Fibroblast of skin of left quadriceps (primary cell): ENCODE measurements at places on chromosomes 12 and 14.

DNA sequence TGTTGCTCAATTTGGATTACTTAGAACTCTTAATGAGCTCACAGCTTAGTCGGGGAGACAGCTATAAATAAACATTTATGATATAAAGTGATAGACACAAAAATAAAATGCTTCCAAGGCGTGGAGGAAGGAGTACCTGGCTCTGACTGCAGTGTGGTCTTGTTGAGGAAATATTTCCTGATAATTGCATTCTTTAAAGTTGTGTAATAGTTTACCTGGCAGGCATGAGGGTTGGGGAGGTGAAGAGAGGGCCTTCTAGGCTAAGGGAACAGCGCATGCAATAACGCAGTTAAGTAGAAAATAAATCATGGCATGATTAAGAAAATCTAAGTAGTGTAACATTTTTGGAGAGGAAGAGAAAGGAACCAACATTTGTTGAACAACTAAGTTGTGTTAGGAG lies 260.5 kb upstream of the ATP2B1 start:
- DNase-seq = no peak

- no peak for DNase-seq
These were observed 15.6 kb downstream of the OTX2 start for GRCh38 chr14:56794557-56795283.

- no peak for DNase-seq
These were observed 40.9 kb downstream of the VWF start for GRCh38 chr12:6083601-6084000.

- no peak for DNase-seq
These were observed 100.6 kb upstream of the BCL2L14 start for GRCh38 chr12:11970155-11970520.

DNA sequence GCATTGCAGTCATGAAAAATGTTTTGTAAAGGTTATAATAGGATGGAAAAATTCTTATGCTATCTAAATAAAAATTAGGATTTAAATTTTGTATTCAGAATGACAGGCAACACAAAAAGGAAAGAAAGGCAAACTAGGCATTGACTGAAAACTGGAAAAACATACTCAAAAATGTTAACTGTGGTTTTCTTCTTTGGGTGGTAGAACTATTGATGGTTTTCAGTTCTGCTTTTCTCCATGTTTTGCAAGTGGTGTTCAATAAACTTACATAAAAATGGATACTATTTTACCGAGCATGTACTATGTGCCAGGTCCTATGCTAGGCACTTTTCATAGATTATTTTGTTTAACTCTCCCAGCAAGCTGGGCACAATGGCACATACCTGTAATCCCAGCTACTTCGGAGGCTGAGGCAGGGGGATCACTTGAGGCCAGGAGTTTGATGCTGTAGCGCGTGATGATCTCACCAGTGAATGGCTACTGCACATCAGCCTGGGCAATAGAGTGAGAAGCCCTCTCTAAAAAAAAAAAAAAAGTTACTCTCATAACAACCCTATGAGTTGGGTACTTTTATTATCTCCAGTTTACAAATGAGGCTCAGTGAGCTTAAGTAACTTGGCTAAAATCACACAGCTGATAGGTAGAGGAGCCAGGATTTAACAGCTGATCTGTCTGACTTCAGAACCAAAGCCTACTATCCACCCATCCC lies 26.3 kb upstream of the TCP11L2 start:
- no peak for DNase-seq

GRCh38 chr12:109951751-109952150 lies 44.4 kb downstream of the GIT2 start:
- DNase-seq = no peak

GRCh38 chr12:87082756-87083155 lies 826.6 kb upstream of the MGAT4C start:
- no peak for DNase-seq

DNA sequence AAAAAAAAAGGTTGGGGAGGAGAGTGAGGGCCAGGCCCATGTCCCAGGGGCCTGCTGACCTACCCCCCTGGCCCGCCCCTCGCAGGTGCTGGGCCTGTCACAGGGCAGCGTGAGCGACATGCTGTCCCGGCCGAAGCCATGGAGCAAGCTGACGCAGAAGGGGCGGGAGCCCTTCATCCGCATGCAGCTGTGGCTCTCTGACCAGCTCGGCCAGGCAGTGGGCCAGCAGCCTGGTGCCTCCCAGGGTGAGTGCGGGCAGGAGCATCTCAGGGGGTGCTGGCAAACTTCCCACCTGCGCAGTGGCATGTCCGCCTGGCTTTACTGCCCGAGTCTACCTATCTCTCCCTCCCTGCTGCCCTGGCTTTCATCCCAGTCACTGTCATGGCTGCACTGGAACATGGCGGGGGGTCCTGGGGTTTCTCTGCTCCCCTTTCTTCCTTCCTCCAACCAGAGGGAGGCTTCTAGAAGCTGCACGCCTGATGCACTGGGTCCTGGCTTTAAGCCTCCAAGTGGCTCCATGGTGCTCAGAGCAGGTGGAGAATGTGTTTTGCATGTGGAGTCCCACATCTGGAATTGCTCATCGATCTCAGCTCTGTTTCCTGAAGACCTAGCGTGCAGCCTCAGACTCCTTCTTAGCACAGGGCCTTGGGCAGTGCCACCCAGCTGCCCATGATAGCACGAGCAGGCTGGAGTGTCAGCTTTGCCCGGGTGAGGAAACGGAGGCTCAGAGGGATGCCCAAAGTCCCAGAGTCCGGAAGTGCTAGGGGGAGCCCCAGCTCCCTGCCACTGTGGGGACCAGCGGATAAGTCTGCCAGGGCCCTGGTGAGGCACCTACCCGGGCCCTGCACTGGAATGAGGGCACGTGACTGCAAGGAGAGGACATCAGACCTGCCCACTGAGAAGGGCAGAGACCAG lies 46.3 kb downstream of the PHETA1 start:
- DNase-seq = no peak

GRCh38 chr12:44525806-44526654 lies 350.1 kb downstream of the NELL2 start:
- DNase-seq = no peak

DNA sequence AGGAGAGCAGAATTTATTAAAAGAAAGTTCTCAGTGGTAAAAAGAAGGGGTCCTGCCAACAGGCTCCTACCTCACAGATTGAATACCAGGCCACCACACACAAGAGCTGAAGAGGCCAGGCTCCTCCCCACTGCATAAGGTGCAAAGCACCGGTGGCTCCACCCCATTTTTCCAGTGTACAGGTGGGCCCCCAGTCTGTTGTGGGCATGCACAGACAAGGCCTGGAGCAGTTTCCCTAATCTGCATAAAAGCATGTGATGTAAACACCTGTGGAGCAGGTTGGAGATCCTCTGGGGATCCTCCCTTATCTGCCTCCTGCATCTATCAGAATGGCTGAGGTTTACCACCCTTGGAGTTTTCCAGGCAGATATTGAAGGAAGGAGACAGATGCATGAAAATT lies 45.7 kb upstream of the PDZRN4 start:
- DNase-seq = no peak

DNA sequence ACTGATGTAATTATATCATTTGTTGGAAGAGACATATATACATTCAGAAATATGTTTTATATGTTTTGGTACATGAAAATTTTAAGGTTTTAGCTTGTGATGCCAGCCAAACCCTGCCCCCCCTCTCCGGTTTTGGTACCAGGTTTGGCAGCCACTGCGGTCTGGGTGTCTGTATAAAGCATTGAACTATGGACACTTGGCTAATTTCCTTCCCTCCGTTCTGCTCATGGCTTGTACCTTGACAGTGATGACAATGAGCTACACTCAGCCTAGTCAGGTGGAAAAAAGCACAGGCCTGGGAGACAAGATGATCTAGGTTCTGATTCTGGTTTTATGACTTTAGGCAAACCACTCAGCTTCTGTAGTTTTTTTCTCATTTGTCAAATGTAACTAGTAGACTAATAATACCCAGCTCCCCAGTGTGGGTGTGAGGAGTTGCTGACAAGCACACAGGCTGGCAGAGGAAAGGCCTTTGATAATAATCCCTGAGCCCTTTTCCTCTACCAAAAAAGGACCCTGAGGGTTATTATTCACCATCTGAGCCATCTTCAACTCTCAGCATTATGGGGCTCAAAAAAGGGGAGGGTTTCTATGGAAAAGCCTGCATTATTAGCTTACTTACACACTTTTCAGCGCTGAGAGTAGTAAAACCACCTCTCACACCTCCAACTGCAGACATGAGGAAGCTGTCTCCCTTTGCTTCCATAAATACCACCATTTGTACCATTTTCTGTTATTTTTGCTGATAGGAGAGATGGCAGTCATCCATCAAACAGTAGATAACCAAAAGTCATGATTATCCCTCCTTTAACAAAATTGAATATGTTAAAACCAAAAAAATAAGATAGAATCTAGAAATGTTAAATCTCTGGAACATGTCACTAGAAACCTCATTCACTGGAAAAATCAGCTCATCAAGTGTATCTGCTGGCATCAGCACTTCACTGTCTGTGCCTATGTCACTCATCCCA lies 76.3 kb upstream of the PSMC1 start:
- no peak for DNase-seq

- DNase-seq = no peak
These were observed 905.0 kb upstream of the ATXN7L3B start for GRCh38 chr12:73632661-73633060.

- no peak for DNase-seq
These were observed 56.8 kb downstream of the RPH3A start for GRCh38 chr12:112848338-112848715.

GRCh38 chr12:125132698-125133400 lies 67.6 kb downstream of the AACS start:
- DNase-seq = no peak

DNA sequence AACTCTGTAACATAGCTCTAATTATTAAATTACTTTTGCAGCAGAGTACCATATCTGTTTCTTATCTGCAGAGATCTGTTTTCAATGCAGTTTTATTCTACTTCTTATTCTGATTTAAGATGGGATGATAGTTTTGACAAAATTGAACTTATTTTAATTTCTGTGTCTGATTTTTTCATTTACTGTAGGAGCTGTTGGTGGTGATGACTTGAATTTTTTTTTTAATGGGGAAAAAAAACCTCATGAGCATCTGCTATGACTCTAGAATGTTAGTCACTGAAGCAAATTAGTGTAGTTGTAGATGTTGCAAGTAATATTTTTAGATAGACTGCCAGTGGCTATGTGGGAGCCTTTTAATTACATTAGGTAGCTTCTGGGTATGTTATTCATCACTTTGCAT lies 23.4 kb downstream of the DNM1L start:
- DNase-seq = no peak

- no peak for DNase-seq
These were observed 592.5 kb upstream of the FLRT2 start for GRCh38 chr14:84937449-84937848.

GRCh38 chr14:54643696-54644176 lies 76.8 kb downstream of the SAMD4A start:
- no peak for DNase-seq

DNA sequence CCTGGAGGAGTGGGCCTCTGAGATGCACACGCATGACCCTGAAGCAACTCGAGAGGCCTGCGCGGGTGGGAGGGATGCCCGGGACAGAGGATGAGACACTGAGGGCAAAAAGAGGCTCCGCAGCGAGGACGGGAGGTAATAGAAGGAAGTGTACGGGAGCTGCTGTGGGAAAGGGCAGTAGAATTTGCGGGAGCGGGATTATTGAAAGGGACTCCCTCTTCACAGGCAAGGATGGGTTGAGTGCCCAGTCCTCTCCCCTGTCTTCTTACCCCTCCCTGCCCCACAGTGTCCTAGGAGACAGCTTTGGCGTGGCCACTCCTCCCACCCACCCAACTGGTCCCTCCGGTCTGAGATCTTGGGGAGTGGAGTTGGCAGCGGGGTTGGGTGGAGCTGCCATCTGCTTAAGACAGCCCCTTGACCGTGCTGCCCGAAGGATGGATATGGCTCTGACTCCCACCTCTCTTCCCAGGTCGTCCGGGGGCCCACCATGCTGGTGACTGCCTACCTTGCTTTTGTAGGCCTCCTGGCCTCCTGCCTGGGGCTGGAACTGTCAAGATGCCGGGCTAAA lies 15.7 kb upstream of the ESPL1 start:
- no peak for DNase-seq

DNA sequence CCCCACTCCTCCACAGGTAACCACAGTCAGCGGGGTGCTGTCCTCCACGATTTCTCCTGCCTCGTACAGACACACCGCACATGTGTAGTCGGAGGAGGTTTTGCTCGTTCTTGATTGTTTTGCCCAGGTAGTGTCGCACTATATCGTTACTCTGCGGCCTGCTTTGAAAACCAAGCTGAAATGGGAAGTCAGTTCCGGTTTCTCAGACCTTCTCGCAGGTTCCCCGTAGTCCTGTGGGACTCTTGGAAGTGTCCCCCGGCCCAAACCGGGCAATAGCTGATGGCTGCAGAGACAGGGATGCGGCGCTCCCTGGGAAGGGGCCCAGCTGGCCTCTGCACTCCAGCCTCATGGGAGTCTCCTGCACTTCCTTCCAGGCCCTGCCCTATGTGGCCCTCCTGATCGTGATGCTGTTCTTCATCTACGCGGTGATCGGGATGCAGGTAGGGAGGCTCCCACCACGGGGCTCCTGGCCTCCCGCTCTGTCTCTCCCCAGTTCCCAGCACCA lies 141.3 kb upstream of the FKBP4 start:
- no peak for DNase-seq

- DNase-seq = no peak
These were observed 25.5 kb downstream of the RBM19 start for GRCh38 chr12:113940357-113941207.

GRCh38 chr12:123559468-123559867 lies 24.9 kb upstream of the TMED2 start:
- DNase-seq = no peak

- no peak for DNase-seq
These were observed 25.4 kb upstream of the BCL7A start for GRCh38 chr12:121996050-121996944.

GRCh38 chr12:77189901-77190416 lies 124.6 kb upstream of the E2F7 start:
- peak; percentile 96 for DNase-seq

GRCh38 chr14:86481104-86481503 lies 951.2 kb downstream of the FLRT2 start:
- no peak for DNase-seq

DNA sequence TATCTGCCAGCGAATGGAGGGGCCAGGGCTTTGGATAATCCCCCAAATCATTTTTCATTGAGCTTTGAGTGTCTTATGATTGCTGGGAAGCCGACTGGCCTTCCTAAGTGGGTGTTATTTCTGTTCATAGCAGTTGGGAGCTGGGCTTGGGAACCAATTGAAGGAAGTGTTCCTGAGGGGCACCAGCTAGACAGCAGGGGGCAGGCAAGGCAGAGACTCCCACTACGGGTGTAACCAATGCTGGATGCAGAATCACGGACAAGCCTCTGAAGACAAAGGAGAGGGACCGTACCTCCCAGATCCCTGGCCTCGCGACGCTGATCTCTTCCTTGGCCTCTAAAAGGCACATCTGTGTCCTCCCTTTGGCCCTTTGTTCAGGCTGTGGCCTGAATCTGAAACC lies 149.0 kb upstream of the PRMT8 start:
- DNase-seq = peak; percentile 8

DNA sequence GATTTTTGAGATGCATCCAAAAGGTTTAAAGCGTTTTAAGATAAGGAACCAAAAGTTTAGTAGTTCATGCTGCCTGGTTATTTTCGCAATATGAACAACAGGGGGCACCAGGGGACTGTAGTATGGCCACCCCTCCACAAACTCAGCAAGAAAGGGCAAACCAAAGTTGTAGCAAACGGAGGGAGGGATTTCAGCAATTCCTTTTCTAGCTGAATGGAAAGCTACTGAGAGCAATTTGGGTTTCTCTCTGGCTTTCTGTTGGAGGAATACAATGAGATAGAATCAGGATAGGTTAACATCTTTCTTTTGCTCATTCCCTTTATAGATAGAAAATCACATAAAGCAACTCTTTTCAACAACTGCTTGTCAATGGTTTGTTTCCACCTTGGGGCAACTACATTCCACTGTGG lies 62.5 kb downstream of the DRAM1 start:
- DNase-seq = peak; percentile 58

GRCh38 chr12:126432780-126433179 lies 1367.5 kb downstream of the AACS start:
- DNase-seq = no peak
